Upper lobe of right lung (tissue), 1 donor: ENCODE measurements at places on chromosomes 16 and 17.

GRCh38 chr17:40443988-40444899, 994 bp downstream of the IGFBP4 start:
- no peak for DNase-seq

- no peak for DNase-seq
These were observed 37.5 kb downstream of the AKAP10 start for GRCh38 chr17:19939993-19940721.

DNA sequence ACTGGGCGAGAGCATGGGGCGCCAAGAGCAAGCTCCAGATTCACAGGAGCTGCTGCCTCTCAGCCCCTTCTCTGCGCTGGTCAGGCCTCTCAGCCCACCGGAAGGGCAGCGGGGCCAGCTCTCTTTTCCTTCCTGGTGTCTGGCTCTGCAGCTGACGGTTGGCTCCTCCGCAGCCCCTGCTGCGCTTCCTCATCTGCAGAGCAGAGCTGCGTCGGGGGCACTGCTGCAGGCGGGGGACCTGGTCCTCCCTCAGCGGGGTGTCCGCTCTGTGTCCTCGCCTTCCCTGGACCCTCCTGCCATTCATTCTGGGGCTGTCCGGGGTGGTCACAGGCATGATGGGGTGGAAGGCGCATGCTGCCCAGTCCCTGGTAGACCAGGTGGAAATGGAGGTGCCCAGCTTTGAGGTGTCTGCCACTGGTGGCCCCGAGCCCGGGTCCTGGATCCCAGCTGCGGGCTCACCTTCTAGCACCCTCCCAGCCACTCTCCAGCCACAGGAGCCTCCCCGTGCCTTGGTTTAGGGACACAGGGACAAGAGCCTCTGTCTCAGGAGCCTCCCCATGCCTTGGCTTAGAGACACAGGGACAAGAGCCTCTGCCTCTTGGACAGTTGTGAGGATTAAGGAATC, 84.8 kb downstream of the IRF8 start:
- DNase-seq = no peak

- no peak for DNase-seq
These were observed 6.7 kb upstream of the HIGD1B start for GRCh38 chr17:44840936-44841335.

- DNase-seq = no peak
These were observed 41.2 kb upstream of the HAPSTR1 start for GRCh38 chr16:9050102-9050830.
